ENCODE measurements at places on chromosomes 16 and 17.

DNA sequence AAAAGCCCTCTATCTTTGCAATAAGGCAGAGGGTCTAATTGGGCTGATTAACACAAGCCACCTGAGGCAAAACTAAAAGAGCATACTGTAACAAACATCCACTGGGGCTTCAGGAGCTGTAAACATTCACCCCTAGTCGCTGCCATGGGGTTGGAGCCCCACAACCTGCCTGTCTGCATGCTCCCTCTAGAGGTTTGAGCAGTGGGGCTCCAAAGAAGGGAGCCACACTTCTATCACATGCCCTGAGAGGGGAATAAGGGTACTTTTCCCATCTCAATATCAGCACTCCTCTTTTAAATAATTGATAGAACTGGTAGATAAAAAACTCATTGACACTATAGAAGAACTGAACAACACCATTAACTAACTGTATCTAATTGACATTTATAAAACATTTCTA lies 130.1 kb upstream of the COX10 start:
- no peak for DNase-seq

- DNase-seq, result no peak
Observed at GRCh38 chr17:18016426-18016825, 22.5 kb downstream of the ATPAF2 start.

DNA sequence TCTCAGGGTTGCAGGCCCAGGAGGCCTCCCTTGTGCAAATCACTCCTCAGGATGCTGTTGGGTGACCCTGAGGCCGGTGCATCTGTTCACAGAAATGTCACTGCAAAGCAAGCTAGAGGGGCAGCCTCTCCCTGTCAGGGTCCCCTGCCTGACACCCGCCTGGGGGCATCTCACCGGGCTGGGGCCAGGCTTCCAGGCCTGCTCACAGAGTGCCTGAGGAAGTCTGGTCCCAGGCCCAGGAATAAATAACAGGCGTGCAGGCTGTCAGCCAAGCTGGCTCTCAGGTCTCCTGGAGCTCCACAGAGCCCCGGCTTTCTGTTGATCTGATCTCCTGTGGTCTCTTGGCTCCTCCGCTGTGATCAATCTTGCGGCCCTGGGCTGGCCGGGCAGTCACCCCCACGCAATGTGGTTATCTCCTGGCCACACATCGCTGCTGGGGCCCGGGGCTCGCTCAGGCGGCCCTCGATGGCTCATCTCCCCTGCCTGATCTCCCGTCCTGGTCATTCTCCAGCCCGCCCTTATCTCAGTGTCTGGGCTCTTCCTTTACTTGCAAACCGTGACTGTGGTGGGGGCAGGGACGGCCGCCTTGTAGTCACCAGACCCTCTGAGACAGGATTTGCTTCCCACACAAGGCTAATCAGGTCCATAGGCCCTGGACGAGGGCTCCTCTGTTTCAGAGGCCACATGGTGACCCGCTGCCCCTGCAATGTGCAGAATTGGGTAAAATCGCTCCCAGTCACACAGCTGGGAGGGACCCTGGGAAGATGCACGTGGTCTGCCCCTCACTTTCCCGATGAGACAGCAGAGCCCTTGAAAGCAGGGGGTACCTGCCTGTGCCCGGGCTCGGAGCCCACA lies 231.2 kb upstream of the GSE1 start:
- no peak for DNase-seq

GRCh38 chr16:81478876-81479511 lies 34.4 kb downstream of the CMIP start:
- no peak for DNase-seq

DNA sequence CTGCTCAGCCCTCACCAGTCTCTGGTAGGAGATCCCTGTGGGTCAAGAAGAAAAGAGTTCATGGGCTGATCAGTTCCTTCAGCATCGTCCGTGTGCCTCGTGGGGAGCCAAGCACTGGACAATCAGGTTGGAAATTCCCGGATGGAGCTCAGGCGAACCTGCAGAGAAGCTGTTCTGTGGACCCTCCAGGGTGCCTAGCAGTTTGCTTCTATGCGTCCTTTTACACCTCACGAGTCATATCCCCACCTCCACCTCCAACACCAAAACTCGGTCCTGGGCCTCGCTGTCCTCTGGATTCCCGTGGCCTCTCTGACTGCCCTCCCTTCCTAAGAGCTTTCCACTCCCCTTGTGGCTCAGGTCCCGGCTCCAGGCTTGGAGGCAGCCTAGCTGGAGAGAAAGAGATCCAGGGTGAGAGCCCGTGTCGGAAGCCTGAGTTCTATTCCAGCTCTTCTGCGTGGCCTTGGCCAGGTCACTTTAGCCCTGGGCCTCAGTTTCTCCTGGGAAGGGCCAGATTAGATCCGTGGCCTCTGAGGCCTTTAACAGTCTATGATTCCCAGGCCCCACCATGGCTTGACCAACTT lies 26.2 kb upstream of the PIK3R6 start:
- no peak for DNase-seq

DNA sequence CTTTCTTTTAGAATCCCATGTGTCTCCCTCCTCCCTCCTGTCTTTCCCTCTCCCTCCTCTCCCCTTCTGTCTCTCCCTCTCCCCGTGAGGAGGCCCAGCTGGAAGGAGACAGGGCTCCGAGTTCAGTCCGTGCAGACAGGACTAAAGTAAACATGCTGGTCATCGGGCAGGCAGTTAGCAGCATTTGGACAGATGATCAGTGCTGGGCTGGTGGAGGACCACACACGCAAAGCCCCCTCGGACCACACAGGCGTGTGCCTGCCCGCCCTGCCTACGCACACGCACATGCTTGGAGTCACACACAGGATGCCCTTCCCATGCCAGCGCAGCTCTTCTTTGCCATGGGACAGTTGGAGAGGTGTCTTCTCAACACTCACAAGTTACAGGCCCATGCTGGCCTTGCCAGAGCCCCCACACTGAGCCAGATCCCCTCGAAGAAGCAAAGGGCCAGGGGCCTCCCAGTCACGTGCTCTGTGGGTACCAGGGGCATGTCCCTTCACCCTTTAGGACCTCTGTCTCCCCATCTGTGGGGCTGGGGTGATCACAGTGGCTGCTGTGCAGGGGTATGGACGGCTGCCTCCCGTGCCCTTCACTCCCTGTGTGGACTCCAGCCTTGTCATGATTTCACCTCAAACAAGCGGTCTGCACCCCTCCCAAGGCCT lies 215.7 kb upstream of the FOXF1 start:
- DNase-seq, result no peak

- no peak for DNase-seq
Observed at GRCh38 chr17:74082886-74083285, 120.6 kb upstream of the RPL38 start.

DNA sequence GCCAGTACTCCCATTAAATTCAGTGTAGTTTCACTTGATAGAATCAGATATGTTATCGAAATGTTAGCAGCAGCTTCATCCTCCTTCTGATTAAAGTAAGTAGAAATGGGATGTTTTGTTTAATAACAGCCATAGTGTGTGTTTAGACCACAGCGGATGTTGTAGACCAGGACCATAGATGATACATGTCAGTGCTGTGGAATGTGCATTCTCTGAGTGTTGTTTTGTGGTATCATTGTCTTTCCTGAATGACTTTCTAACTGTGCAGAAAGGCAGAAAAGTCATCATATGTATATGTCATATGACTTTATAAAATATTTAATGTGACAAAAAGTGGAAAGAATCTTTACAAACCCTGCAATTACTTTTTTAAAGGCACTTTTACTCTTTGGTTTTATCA lies 55.6 kb downstream of the CYLD start:
- DNase-seq, result no peak

GRCh38 chr16:77723108-77723514 lies 797 bp downstream of the NUDT7 start:
- no peak for DNase-seq

- no peak for DNase-seq
Observed at GRCh38 chr16:1439058-1439698, 5.2 kb downstream of the CCDC154 start.

DNA sequence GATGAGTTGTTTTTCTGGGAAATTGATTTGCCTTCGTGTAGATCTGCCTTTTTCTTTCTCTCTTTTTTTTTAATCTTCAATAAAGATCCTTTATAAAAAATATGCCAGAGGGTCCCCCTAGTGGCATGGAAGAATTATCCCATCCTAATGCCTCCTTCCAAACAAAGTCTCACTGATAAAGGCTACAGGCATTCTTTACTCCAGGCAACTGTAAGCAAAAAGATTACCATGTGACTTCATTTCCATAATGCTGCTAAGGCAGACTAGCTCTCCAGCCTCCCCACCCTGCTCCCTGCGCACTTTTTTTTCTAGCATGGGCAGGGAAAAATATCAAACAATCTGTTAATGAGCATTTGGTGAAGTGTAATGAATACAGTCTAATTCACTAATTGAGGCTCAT lies 220.2 kb upstream of the CDH8 start:
- DNase-seq, result no peak

GRCh38 chr17:4074831-4075495 lies 67.9 kb downstream of the ZZEF1 start:
- no peak for DNase-seq

DNA sequence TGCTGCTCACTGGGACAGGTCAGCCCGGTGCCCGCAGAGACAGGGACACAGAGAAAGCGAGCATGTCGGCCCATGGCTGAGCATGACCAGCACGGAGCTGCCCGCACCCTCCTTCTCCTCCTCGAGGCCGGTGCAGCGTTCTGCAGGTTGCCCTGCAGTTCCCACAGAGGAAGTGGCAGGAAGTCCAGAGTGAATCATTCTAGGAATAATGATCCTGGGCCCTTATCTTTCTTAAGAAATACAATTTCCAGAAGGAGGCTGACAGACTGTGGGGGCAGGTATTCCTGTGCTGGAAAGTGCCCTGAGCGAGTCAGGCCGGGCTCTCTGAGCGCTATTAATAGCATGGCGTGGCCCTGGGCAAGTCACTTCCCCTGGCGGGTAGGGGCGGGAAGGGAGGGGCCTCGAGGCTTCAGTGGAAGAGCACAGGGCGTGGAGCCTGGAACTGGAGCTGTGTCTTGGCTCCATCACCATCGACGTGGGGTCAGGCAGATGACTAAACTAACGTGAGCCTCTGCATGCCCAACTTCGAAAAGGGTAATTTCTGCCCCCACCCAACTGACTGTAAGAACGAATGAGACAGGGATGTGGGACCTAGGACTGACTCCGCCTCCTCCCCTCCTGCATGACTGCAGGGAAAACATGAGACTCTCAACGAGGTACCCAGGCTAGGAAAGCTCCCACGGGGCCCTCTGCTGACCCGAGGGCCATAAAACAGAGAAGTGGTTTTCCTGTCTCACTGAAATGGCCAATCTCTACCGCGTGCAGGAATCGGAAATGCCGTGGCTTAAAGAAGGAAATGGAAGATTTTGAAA lies 9.8 kb downstream of the TMEM204 start:
- DNase-seq, result no peak

- DNase-seq, result no peak
Observed at GRCh38 chr17:12726131-12726530, 60.4 kb downstream of the MYOCD start.

DNA sequence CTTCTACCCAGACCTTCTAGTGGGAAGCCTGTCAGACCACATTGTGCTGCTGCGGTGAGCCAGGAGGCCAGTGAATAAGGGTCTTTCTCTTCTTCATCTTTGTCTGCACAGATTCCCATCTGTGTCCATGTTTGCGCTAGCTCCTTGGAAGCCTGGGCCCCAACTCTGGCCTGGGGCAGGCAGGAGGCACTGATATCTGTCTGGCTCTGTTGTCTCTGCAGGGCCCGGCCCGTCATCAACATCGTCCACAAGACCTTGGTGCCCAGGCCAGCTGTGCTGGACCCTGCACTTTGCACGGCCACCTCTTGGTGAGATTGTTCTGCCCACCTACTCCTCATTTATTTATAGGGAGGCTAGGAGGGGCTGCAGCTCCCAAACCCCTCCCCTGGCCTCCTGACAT lies 18.3 kb downstream of the ITGA3 start:
- no peak for DNase-seq

DNA sequence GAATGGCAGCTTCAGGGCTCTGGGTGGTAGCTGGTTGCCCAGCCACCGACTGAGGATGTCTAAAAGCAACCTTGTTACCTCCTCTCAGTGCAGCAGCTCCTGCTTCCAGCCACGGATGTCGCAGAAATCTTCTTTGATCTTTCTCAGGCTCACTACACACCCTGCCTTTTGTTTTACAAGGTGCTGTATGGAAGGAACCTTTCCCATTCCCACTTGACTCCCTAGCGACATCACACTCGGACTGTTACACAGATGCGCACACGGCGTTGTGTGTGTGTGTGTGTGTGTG lies 135.8 kb upstream of the CPHXL start:
- no peak for DNase-seq

DNA sequence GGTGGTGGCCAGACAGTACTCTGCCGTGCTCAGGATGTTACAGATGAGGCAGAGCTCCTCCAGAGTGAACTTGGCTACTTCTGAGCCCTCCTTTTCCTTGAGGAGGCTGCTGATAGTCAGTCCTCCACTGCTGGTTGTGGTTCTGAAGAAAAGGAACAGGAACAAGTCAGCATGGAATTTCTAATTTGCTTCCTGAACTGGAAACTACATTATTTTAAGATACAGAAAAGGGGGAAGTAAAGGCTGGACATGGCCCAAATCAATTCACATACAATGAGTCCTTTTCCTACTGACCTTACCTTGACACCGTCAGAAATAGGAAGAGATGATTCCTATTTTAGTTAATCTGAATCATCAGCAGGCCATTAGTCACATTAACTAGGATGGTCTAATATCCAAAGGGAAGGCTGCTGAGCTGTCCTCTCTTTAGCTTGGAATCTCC lies 154.2 kb downstream of the VPS53 start:
- no peak for DNase-seq

DNA sequence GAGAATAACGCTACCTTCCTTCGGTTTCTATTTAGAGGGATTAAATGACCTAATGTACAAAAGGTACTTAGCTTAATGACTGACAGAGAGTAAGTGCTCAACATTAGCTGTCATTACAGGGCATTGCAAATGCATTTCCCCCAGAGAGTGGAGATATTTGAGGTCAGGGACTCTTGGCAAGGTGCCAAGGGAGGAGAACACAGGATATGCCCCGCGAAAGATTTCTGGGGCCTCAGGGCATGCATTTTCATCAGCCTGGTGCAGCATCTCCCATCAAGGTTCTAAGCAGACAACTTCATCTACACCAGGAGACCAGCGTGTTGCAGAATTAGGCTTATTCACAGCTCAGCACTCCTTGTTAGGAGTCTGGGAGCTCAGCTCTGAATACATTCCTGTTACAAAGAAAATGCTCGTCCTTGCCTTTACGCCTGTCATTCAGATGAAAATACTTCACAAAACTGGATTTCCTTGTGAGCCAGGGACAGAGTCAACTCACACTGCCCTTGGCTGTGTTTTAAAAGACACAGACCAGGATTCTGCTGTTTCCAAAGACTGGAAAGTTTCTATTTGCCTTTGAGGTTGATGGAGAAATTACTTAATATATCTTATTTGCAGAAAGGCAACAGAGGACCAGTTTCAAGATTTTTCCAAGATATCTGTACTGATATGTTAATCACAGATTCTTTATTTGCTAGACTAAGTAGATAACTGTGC lies 108.2 kb downstream of the VAT1L start:
- no peak for DNase-seq

DNA sequence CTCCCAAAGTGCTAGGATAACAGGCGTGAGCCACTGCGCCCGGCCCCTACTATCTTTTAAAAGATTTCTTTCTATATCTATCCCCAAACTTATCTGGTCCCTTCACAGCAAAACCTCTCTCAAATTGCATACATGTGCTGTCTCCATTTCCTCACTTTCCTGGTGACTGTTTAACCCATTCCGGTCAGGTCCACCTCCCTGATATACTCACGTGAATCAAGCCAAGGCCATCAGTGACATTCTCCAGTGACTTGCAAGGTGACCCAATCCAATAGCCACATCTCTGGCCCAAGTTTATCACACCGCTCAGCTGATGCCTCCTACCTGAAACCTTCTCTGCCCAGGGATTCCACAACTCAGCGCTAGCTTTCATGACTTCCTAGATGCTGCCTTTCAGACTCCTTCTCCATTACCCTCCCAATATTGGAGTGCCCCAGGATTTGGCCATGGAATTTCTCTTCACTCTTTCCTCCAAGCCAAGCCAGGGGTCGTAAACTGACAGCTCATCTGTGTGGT lies 1.4 kb upstream of the CTCF start:
- DNase-seq, result no peak
